Fibroblast of skin of right biceps (primary cell): ENCODE measurements at places on chromosomes 4 and X.

- no peak for DNase-seq
Measured at GRCh38 chrX:131763674-131764073, 219.8 kb downstream of the OR13H1 start.

DNA sequence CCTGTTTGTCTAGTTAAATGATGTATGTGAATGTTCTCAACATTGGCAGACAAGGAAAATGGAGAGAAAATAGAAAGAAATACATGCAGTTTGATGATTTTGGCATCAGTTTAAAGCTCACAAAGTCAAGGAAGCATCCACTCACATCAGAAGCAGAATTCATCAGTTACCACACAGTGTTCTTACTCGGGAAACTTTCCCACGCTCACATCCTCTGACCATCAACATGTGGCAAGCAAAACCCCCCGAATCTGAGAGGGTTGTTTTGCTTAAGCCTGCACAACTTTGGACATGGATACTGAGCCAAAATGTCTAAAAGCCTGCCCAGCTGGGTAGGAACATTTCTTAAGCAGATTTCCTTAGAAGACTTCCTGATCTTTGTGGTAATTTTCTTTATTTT, 407.6 kb downstream of the ANKRD50 start:
- no peak for DNase-seq

DNA sequence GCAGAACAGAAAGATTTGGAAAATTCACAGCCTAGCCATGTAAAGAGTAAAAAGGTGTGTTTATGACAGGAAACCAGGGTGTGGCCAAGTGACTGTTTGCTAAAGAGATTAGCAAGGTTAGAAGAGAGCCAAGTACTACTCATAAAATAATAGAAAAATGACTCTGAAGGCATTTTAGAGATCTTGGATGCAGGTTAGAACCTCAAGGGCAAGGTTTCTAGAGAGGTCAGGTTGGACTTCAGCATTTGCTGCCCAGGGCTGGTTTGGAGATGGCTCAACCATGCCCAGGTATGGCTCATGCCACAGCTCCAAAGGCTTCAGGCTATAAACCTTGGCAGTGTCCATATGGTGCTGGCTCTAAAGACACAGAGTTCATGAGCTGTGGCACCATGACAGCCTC, 40.6 kb upstream of the ADGRA3 start:
- no peak for DNase-seq

- peak; percentile 17 for DNase-seq
Measured at GRCh38 chr4:183241721-183242151, 78.3 kb downstream of the CLDN22 start.

GRCh38 chr4:89784686-89785231, 52.2 kb downstream of the SNCA start:
- no peak for DNase-seq
